Glomerular endothelial cell (primary cell): ENCODE measurements at places on chromosomes 12 and 14.

- DNase-seq = no peak
Measured at GRCh38 chr14:56294128-56294527, 175.9 kb downstream of the PELI2 start.

DNA sequence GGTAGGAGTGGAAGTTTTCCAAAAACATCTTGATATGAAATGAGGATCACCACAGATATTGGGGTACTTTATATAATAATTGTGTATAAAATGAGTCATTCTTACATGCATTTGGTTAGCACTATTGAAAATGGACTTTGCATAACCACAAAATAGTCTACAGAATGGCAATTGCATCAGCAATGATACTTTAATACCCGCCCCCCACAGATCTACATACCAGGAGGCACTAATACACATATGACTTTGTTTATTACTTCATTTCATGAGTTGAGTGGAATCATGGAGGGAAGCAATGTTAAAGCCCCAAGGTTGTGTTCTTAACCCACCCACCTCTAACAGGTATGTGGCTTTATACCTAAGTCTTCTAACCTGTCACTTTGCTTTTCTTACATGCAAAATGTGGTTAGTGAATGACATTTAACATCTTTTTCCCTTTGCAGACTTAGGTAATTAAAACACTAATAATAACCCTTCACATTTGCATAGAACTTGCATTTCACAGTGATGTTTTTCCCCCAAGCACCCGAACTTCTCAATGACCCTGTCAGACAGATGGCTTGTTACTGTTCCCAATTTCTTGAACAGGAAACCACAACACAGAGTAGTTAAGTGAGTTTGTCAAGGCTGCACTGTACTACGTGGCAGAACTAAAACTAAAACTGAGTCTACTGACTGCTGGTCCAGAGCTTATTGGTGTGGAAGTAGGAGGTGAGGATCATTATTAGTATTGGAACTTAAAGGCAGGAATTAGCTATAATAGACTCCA lies 101.9 kb downstream of the NPAS3 start:
- DNase-seq = no peak

DNA sequence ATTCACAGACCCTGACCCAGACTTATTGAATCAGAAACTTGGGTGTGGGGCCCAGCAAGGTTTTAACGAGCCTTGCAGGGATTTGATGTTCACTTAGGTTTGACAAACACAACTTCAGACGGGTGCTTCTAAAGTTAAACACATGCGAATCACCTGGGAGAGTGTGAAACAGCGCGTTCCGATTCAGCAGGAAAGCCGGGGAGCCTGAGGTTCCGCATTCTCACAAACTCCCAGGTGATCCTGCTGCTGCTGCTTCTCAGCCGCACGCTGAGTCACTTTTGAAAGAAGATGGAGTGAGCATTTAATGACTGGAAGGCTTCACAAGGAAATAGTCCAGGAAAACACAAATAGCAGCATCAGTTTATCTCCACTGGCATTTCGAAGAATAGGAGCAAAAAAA lies 44.2 kb upstream of the DDX11 start:
- DNase-seq = no peak

DNA sequence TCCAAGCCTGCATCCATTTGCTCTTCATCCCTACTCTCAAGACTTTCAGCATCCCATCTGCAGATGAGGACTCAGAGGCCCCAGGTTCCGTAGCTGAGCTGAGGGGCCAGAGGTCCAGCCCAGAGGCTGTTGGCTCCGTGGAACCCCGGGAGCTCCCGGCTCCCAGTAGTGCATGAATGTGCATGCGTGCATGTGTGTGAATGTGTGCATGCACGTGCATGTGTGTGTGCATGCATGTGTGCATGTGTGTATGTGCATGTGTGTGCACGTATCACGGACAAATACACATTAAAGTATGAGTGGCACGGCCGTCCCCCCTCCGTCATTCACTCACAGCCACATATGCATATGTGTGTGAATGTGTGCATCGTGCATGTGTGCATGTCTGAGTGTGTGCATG lies 149.9 kb downstream of the KIF26A start:
- DNase-seq = no peak

DNA sequence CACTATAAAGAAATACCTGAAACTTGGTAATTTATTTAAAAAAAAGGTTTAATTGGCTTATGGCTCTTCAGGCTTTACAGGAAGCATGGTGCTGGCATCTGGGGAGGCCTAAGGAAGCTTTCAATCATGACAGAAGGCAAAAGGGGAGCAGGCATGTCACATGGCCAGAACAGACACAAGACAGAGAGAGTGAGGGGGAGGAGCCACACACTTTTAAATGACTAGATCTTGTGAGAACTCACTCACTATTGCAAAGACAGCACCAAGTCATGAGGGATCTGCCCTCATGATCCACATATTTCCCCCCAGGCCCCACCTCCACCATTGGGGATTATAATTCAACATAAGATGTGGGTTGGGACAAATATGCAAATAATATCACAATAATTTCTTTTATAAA lies 355.6 kb downstream of the DAD1 start:
- DNase-seq = no peak

DNA sequence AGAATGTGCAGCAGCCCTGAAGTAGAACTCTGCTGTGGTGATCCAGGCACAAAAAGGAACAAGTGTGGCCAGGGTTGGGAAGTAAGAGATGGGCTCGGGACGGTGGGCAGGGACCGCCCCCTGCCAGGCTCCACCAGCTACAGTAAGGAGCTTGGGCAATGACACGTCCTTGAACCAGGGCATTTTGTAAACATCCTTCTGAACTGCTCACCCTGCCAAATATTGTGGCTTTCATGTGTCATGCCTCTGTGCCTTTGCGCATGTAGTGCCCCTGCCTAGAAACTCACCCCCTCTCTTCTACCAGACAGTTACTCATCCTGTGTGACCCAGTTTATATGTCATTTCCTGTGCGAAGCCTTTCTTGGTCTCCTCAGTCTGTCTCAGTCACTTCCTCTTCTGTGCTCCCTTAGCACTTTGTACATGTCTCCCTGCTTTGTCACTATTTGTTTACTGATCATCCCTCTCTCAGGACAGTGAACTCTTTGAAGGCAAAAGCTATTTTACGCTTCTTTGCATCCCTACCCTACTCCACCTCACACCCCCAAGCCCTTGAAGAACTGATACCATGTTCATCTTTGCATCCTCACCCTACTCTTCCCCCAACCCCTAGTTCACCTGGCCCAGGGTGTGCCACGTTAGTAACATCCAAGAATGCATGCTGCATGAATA lies 108.9 kb upstream of the PLEKHG7 start:
- DNase-seq = no peak

DNA sequence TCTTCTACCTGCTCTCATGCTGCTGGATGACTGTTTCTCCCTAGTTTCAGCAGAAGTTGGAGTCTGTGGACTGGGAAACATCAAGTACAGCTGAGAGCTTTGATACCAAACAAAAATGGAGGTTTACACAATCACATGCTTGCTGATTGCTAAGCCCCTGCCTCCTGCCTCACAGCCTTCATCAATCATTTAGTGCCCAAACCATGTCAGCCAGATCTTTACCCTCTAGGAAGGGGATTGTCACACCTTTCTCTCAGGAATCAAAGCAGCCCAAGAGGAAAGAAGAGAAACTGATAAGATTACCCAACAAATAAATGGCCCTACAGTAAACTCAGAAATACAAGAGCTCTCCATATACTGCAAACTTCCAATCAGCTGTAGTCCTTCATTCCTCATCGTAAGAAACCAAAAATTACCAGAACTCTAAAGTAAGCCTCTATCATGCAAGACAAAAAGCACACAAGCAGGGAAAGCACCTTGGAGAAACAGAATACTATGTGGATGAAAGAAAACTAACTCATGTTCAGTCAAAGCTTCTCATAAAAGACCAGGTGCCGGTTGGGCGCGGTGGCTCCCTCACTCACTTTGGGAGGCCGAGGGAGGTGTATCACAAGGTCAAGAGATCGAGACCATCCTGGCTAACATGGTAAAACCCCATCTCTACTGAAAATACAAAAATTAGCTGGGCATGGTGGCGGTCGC lies 63.6 kb upstream of the RESF1 start:
- DNase-seq = no peak

DNA sequence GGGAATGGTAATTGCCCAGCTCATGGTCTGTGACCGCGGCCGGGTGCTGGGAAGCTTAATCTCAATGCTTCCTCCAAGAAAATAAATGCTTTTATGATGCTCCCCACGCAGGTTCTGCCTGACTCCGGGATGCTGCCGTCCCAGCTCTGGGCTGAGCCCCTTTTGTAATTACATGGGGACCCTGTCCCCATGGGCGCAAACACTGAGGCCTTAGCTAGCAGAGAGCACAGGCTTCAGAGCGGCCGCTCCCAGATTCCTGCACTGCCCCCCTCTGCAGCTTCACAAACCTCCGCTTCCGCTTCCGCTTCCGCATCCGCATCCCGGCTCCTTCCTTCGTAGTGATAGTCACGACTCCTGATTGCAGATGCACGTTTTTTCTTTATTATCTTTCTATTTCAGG lies 129.5 kb downstream of the KIF26A start:
- DNase-seq = no peak

GRCh38 chr12:12072064-12072760 lies 1.5 kb downstream of the BCL2L14 start:
- no peak for DNase-seq

- no peak for DNase-seq
Measured at GRCh38 chr12:93484315-93484981, 17.1 kb downstream of the MRPL42 start.

- no peak for DNase-seq
Measured at GRCh38 chr12:98360401-98360800, 155.0 kb upstream of the TMPO start.

DNA sequence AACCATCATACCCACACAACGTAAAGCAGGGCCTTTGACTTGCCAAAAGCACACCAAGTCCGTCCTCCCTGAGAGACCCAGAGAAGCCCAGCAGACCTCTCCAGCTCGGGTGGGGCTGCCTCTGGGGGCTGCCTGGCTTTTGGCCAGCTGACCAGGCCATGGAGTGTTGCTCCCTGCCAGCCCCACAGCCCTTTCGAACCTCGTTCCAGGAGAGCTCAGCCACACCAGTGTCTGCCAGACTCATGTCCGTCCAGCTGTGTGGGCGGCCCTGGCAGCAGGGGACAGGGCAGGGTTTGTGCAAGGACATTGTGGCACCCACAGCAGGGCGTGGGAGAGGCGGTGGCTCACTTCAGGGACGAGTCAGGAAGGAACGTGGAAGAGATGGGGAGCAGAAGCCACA lies 22.6 kb upstream of the IRF2BPL start:
- DNase-seq = no peak

GRCh38 chr12:108647585-108648287 lies 14.0 kb upstream of the SELPLG start:
- no peak for DNase-seq

DNA sequence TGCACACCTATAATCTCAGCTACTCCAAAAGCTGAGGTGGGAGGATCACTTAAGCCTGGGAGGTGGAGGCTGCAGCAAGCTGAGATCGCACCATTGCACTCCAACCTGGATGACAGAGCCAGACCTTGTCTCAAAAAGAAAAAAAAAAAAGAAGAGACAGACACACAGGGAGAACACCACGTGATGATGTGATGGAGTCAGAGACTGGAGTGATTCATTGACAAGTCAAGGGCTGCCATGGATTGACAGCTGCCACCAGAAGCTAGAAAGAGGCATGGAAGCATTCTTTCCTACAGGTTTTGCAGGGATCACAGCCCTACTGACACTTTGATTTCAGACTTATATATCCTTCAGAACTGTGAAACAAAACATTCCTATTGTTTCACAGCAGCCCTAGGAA lies 3.5 kb upstream of the HCFC2 start:
- no peak for DNase-seq

DNA sequence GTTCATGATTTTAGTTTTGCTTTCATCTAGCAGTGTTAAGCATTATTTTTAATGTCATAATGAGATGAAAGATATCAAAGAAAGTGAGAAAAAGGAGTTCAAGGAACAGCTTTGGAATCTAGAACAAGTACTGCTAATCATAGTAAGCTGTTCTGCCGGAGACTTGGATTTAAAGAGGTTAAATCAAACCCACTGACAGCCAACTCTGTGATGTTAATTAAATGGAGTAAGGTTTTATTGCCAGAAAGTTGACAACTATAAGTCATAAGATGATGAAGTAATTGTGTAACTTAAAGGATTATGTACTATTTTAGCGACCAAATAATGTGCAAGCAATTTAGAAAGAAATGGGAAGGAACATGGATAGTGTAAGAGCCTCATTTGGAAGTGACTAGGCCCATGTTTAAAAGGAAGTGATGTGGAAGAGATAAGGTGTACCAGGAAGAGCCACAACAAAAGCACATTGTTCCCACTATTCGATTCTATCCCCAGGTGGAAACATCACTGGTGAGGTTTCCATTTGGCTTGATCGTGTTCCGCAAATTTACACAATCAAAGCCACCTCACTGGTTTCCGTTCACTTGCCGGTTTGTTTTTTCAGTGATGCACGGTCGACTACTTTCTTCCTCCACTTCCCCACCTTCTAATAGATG lies 388.5 kb downstream of the PAWR start:
- peak; percentile 94 for DNase-seq

DNA sequence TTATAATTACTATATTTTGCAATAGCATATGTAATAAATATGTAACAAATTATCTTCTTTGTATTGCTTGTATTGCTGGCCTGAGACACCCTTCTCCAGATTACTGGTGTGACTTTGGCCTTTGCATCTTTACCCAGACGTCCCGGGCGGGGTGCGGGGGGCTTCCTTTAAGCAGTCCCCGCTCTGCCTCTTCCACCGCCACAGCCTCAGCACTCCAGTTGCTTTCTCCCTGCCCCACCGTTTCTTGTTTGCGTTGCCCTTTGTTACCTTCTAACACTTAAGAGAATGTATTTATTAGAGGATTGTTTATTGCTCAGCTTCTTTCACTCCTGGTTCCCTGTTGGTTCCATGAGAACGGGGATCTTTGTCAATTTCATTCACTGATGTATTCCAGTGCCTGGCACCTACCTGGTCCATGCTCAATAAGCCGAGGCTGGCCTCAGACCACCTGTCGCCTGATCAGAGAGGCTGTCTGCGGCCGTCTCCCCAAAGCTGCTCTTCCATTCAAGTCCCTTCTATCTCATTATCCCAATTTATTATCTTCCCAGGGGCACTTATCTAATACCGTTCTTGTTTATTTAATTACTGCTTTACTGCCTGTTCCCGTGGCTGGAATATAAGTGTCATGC lies 100.5 kb upstream of the RFLNA start:
- DNase-seq = no peak

GRCh38 chr12:59580050-59580449 lies 15.8 kb upstream of the SLC16A7 start:
- no peak for DNase-seq

DNA sequence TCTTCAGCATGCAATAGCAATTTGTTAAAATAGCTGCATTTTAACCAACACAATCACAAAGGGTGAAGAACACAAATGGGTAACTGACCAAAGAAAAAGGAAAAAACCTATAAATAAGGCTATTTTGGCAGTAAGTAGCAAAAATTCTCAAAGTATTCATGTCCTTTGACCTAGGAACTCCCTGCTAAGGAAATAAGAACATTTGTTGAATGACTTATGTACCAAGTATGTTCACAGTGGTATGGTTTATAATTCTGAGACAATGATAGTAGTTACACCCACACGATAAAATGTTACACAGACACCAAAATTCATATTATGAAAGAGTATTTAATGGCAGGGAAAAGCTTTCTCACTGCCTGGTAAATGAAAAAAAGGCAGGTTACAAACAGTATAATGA lies 16.9 kb downstream of the CCDC88C start:
- DNase-seq = no peak
